ENCODE measurements at places on chromosomes 5 and 9.

- peak; percentile 14 for DNase-seq
These were observed 8.7 kb upstream of the RANBP6 start for GRCh38 chr9:6024035-6024554.

DNA sequence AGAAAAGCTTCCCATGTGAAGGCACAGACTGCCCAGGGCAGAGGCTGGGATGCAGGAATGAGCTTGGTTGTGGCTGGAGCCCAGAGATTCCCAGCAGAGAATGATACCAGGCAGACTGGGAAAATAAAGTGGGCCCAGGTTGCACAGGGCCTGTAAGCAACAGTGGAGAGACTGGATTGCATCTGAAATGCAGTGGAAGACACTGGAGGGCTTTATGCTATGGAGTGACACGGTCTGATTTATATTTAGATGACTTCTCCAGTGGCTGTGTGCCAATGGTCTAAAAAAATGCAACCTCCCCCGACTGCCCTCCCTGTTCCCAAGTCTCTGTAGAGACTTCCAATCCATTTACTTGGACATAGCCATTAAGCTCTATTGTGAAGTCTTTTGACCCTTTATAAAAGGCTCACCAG lies 951.1 kb upstream of the DMAC1 start:
- DNase-seq = no peak

GRCh38 chr9:3708751-3709150 lies 182.9 kb upstream of the RFX3 start:
- no peak for DNase-seq

DNA sequence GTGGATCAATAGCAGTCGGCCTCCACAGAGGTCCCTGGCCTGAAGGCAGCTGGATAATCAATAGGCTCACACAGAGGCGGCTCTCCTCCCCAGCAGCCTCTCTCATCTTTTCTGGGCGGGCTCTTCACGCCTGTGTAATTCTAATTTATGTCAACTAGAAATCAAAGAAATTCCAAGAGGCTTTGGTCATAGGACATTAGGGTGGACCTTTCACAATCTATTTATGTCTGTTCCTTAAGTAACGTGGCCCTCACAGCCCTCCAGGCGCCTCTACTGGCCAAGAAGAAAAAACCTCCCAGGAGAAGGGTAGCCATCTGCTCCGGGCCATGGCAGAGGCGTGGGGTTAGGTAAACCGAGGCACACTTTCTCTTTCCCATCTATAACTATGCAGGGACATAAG lies 205.1 kb upstream of the EFNA5 start:
- DNase-seq = no peak

GRCh38 chr5:142168365-142168764 lies 59.8 kb downstream of the NDFIP1 start:
- DNase-seq = no peak

- no peak for DNase-seq
These were observed 216.9 kb downstream of the TTLL11 start for GRCh38 chr9:121876255-121876654.

DNA sequence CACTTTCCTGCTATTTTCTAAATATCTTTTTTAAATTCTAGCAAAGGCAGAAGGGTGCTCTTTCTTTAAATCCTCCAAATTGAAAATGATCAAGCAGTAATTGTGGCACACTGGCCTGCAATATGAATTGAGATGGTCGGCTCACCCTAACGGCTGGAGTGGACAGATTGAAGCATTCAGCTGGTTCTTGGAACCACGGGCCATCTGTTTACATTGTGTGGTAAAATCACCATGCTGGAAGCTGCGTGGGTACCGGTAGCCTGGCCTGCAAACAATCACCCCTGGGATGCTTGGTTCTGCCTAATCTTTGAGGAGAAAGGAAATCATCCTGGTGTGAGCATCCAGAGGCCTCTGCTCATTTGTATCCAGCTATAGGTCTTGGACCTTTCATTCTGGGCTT lies 289.3 kb downstream of the ZNF608 start:
- DNase-seq = no peak

DNA sequence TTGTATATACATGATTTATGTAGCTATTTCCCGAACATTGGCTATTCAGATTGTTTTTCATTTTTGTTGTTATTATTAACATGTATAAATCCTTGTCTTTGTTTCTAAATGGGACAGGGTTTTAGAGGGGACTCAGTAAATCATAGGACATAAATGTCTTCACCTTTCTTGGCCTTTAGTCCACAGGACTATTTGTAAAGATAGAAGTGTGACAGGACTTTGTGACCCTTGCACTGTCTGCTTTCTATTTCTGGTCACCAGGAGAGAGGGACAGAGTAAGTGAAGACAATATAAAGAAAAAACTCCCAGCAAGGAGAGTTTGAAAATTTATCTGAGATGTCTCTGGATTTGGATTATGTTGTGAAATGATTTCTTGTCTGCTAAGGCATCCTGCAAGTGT lies 78.6 kb upstream of the GOLM1 start:
- no peak for DNase-seq

DNA sequence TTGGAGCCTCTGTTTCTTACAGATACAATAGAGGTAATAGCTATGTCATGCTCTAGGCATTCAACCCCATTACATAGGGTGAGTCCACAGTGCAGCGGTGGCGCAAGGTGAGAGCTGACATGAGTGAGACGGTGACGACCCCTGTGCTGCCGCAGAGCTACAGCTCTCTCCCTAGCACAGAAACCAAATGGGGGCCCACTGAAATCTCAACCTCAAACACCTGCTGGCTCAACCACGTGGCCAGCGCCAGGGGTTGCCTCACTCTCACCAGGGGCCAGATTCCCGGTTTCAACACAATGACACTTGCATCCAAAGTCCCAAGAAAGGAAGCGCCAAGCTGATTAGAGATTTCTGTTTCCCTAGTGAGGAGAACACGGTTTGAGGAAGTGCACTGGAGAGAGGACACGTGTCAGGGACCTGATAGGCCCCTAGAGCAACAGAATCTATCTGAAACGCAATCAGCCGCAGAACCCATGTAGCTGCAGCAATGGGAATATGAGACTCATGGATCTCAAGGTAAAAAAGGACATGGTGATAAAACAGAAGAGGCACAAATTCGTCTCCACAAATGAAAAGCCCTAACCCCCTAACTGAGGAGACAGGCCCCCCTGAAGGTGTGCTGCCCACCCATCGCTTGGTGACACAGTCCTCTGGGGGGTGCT lies 114.3 kb downstream of the CRB2 start:
- DNase-seq = no peak

DNA sequence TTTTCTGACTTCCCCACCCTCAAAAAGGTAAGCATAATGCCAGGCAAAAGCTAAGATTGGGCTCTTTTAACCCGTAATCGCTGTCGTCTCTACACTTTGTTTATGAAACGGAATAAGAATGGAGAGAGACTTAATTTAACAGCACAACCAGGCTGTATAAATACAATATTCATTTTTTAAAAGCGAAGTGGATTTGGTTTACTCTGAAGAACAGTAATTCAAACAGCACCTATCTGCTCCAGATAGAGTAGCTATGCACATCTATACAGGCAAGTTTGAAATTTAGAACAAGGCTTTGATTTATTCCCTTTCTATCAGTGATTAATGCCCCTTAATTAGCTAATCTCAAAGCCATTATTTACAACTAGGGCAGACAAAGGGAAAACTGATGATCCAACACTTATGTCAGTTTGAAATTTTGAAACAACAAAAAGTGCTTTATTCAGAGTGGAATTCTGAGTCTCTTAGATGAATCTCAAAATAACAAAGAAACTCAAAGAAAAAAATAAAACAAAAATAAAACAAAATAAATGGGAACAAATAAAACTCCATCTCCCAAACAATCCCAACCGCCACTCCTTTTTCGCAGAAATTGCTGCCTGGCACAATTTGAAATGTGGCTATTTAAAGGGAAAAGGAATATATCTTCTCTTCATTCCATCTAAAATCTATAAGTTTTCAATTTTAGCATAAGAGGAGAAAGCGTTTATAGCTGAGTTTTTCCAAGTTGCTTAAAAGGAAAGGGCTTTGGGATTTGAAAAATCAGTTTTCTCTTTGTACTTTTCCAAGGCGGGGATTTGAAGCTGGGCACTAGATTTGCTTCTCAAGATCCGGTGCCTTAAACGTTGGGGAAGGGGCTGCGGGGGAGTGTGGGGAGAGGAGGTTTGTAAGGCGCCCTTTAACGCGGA lies 298.6 kb downstream of the PARP8 start:
- DNase-seq = peak; percentile 6

- DNase-seq = no peak
These were observed 982.5 kb downstream of the TLE4 start for GRCh38 chr9:80554301-80554700.

- no peak for DNase-seq
These were observed 35.1 kb downstream of the DENND1A start for GRCh38 chr9:123894822-123895221.
